ENCODE measurements at places on chromosomes 7 and 10.
A peak's percentile ranks its signal among the peaks of the same experiment; 100 is the strongest.

DNA sequence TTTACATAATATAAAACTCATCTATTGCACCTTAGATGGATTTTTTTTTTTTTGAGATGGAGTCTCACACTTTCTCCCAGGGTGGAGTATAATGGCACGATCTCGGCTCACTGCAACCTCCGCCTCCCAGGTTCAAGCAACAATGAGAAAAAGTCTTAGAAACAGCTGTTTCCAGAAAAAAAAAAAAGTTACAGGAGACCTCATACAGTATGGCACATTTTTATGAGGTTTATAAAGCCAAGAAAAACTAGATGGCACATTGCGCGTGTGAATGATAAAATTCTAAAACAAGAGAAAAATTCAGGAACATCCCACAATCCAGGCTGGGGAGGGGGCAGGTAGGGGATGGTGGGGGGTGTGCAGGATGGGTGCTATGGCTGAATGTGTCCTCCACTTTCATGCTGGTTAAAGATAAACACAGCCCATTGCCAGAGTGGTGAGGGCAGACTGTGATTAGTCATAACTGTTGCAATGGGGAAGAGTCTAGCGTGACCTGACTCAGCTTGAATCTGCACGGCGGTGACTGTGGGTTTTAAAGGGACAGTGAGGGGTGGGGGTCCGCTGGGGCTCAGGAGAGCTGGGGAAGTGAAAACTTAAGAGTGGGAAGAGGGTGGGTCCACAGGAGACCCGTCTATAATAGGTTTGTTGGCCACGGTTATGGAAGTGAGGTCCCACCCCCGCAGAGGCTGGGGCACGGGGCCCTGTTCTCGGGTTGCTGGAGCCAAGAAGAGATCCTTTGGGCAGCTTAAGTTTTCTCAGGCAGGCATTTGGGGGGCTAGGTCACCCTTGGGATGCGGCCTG is 11.9 kb upstream of the LRRC27 start:
- DNase-seq: no peak

GRCh38 chr7:79523436-79523835 is 70.0 kb upstream of the MAGI2 start:
- DNase-seq: no peak

DNA sequence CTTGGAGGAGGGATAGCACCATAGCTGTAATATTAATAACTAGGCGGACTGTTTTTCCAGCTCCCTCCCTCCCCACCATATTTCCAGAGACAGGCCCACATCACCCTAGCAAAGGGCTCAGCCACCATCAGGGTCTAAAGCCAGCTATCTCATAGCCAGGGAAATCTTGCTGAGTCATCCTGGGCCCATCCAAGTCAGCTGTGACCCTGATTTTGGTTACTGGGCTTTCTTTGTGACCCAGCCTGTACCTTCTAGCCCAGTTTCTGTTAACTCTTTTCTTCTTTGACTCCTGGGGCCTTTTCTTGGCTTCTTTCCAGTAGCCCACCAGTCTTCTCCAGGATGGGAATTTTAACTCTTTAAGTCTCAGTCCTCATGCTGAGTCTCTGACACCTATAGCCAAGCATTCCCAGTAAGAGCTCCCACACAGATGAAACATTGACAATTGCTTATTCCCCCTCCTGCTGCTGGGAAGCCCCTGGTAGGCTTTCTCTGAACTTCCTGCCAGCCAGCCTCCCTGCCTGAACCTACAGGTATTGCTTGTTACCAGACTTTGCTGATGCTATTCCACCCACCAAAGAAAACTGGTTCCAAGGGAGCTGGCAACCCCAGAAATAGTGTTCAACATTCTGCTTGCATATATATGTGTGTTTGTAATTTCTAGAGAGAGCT is 34.8 kb upstream of the ADO start:
- no peak for DNase-seq

GRCh38 chr7:101273206-101273605 is 28.3 kb upstream of the FIS1 start:
- no peak for DNase-seq

- DNase-seq: no peak
Observed at GRCh38 chr7:153354071-153354470, 594.5 kb downstream of the ACTR3B start.

GRCh38 chr7:70384891-70385290 is 747.1 kb upstream of the GALNT17 start:
- DNase-seq: no peak

- DNase-seq: no peak
Observed at GRCh38 chr7:13042605-13043236, 355.3 kb downstream of the ARL4A start.

GRCh38 chr7:105209870-105210269 is 178.9 kb downstream of the SRPK2 start:
- DNase-seq: no peak

DNA sequence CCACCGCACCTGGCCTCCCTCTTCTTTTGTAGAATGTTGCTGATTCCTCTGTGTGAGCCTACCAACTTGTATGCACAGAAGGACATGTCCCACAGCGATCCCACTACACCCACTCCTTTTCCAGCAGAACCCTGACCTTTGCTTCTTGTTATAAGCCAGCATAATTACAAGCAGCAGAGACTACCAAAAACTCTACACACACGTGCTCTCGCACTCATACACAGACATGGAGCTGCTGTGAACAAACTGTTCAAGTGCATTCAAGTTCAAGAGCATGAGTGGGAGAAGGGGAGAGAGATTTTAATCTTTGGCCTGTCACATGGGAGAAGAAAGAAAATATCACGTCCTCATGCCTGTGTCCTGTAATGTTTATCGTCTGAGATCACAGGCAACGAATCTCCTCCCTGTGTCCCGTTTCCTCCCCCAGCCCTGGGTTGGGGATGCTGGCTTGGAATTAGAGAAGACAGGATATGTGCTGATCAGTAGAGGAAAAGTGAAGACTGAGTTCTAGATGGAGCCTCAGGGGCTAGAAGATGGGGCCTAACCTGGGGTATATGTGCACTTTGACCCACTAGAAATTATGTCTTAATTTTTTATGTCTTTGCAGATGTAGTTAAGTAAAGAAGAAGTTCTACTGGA is 79.6 kb downstream of the NHLRC2 start:
- DNase-seq: peak; percentile 64

DNA sequence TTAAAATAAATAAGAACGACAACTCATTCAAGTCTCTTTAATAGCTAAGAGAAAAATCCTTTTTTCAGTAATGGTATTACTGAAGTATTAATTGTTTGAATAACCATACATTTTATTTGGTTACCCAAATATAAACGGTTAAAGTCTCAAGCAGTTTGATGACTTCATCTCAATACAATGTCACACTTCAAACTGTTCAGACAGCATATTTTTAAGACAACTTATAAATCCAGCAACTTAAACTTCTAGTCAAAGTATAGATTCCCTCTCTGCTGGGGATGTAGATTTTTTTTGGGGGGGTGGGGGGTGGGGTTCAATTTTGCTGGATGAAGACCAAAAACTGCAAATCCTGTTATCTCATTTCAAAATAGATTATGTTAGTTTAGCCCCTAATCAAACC is 42.0 kb downstream of the GNA12 start:
- DNase-seq: no peak

- no peak for DNase-seq
Observed at GRCh38 chr10:35259769-35260397, 76.4 kb upstream of the CCNY start.

- DNase-seq: no peak
Observed at GRCh38 chr7:105157278-105157677, 143.3 kb downstream of the KMT2E start.

DNA sequence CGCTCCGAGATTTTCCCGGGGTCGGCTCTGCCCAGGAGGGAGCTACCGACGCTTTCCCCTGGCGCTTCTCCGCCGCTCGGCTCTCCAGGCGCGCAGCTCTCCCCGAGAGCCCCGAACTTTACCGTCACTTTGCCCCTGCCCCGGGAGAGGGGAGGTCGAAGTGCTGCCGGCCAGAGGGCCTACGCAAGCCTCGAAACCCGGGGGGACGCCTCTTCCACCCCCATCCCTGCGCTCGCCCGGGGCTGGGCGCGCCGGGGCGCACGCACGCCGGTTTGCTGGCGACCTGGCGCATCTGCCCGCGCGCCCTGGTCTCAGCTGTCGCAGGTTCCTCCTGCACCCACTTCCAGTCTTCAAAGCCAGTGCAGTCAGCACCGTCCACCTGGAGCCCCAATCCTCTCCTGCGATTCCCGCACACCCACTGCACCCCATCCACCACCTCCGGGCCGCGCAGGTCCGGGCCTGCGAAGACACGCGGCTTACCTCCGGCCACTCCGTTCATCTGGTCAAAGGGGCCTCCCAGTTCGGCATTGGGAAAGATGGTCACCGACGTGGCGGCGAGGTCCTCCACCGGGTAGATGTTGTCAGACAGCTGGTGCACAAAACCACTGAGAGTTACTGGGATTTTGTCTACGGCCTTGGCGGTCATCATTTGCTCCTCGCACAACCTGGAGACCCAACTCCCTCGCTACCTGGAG is 638 bp downstream of the EGR2 start:
- DNase-seq: peak; percentile 60

- DNase-seq: no peak
Observed at GRCh38 chr7:17472518-17472917, 174.1 kb downstream of the AHR start.

- no peak for DNase-seq
Observed at GRCh38 chr10:71265618-71266146, 53.3 kb downstream of the UNC5B start.

DNA sequence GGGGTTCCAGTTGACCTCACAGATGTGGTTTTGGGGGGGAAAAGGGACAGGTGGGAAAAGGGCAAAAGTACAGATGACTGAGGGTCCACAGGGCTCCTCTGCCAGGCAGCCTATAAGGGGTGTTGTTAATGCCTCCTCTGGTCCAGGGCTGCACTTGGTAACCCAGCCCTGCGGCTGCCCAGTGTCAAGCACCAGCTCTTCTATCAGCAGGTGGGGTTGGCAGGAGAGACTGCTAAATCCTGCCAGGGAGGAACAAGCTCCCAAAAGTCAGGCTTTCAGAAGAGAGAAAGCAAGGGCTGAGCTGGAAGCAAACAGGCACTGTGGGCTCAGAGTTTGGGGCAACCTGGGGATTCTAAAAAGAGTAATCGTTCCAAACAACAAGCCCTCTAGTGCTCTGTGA is 39.1 kb downstream of the LRRC20 start:
- DNase-seq: no peak

GRCh38 chr10:6208799-6209235 is 6.1 kb downstream of the PFKFB3 start:
- peak; percentile 25 for DNase-seq

DNA sequence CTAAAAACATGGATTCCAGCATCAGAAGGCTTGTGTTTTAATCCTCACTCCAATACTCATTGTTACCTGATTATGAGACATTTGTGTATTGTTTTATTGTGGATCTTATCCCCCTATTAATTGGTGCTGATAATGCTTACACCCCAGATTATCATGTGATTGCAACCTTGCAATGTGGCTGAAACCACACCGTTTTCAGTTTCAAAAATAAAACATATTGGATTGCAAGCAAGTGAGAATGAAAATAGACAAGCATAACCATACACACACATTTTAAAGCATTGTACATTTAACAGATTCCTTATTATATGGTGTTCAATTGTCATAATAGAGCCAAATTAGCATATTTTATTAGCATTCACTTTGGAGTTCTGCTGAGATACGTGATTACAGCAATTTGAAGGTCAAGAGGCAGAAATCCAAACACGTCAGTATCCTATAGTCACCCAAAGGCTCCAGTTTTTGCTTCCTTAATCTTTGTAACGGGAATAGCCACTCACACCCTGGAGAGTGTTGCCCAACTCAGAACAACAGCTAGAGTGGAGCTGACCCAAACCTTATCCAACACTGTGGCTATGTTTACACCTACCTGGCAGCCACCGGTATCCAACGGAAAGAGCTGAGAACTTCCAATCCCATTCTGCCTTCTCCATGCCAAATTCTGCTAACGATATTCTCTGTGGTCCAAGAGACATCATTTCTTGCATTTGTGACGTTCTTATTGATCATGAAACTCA is 317.1 kb upstream of the KLF6 start:
- DNase-seq: no peak

DNA sequence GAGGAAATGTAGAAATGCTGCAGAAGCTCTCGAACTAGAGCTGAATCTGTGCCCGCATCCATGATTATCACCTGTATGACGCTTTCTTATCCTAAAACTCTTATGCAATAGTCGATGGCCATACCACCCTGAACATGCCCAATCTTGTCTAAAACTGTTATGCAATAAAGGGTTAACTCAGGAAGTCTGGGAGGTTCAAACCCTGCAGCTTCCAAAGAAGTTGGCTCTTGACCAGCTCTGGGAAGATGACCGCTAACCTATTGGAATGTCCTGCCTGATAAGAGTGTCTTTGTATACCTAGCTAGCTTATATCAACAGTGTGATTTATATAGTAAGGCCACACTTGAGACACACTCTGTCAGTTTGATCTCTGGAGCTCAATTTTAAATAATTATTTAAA is 3.4 kb upstream of the C10orf88 start:
- DNase-seq: no peak

- no peak for DNase-seq
Observed at GRCh38 chr10:47182934-47183703, 116.9 kb upstream of the GDF10 start.

DNA sequence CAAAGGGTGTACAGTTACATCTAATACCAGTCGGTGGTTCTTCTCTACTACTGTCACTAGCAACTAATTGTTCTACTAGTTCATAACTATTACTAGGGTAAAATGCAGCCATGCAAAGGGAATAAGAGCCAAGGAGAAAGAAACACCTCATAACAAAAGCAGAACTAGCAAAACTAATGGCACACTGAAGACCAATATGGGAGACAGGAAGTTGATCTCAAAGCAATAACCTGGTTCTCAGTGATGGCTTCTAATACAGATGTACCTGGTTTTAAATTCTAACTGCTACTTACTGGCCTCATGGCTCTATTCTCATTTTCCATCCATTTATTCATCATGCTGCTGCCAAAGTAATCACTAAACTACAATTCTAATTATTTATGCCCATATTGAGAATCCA is 170.3 kb downstream of the SEMA3E start:
- DNase-seq: no peak

DNA sequence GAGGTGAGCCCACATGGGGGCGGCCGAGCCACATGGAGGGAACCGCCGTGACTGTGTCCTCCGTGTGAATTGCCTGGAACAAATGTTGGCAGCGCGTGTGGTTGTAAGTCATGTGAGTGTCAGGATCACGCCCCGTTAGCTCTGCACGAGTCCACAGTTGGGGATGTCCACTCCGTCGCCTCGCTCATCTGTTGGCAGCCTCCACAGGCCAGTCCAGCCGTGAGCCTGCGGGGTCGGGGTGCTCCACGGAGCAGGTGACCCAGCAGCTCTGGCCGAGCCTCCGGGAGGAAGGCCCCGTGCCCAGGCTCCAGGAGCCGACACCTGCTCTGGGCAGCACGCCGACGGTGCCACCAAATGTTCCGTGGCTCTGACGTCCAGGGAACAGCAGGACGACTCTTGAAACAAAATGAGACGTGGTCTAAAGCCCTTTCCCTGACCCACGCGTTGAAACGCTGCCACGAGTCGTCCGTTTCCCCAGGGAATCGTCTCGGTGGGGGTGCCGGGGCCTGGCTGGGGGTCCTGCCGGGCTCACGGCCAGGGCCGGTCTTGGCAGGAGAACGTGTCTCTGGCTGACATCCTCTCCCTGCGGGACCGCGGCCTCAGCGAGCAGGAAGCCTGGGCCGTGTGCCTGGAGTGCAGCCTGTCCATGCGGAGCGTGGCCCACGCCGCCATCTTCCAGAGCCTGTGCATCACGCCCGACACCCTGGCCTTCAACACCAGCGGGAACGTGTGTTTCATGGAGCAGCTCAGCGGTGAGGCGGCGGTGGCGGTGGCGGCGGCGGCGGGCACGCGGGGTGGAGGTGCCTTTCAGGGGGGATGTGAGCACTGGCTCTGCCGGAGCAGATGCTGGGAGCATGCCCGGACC is 7.0 kb downstream of the KNDC1 start:
- DNase-seq: no peak

- no peak for DNase-seq
Observed at GRCh38 chr10:50540826-50541122, 83.0 kb downstream of the SGMS1 start.
